ENCODE measurements at places on chromosomes 11 and 22.
A peak's percentile ranks its signal among the peaks of the same experiment; 100 is the strongest.

- DNase-seq, result no peak
Measured at GRCh38 chr11:36350137-36350513, 54.0 kb downstream of the PRR5L start.

DNA sequence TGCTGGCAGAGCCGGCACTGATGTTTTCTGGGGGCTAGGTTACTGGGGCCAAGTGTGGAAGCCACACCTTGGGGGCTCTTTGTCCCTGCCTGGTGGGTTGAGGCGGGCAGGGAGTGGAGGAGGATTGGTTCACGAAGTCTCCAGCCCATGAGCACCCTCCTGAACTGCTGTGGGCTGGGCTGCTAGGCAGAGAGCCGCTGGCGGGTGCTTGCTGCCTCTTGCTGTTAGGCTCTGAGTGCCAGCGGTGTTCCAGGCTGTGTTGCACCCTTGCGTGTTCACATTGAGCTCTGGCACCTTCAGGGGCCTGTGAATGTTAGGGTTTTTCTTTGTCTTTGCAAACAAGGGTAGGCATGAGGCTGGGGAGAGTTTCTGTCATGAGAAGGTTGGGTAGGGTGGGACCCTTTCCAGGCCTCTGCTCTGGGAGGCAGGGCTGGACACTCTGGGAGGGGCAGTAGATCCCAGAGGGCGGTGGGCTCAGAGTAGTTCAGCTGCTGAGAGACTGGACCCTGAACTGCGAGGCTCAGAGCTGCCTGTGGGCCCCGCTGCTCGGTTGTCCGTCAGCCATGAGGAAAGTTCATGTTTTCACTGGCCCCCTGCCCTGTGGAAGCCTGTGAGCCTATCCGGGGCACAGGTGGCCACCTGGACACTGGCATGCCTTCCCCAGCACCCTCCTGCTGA is 24.0 kb upstream of the TMEM191C start:
- peak; percentile 1 for DNase-seq

DNA sequence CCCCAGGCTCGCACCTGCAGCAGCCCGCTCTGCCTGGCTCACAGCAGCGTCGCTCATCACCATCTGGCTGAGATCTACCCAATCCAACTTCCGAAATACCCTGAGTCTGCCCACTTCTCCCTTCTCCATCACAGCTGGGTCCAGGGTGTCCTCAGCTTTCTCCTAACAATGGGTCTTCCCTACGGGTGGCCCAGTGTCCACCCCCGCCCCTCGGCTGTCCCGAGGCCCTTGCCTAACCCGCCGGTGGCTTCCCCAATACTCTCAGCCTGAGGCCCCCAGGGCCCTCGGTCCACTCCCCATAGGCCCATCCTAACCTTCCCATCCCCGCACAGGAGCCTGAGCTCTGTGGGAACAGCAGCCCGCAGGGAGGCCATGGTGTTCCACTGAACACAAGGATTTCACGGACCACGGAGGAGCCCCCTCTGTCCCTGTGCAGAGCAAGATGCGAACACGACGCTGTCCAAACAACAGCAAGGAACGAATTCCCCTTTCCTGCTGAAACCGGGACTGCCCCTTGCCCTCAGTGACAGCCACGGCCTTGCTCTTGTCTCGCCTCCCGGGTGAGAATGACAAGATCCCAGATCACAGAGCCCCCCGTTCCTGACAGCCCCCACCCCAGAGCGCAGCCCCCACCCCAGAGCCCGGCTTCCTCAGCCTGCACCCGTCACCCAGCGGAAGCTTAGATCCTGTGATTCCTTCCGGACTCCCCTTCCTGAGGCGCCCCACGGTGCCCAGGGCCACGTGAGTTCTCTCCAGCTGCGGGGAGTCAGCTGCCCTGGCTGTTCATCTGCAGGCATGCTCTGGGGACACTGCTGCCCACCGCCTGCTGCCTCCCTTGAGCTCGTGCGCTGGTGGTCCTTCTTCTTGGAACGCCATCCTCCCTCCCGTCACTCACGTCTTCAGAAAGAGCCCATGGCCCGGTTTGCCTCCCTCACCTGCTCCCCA is 48.8 kb upstream of the CARS1 start:
- DNase-seq, result no peak

GRCh38 chr22:46929046-46929709 is 166.7 kb downstream of the TBC1D22A start:
- no peak for DNase-seq

GRCh38 chr11:1472180-1473005 is 14.2 kb downstream of the MOB2 start:
- DNase-seq, result no peak
